Bladder microvascular endothelial cell (primary cell): ENCODE measurements at places on chromosomes 4 and X. TPM values are rescaled to one million over a fixed set of nuclear protein-coding genes. Genes with fewer than 3 reads are reported as not detected.

Gene CFAP99
- total RNA-seq: 0.16 TPM in 1 of 2 replicates, not detected in the other

Gene UGT2B15
- not detected in 2 replicates for total RNA-seq

Gene KDR
- 209 and 260 TPM in 2 replicates for total RNA-seq

Gene SSR4
- 112 and 142 TPM in 2 replicates for total RNA-seq

Gene LANCL3
- 0.16 and 0.25 TPM in 2 replicates for total RNA-seq

Gene DMRTC1B
- total RNA-seq: not detected in 2 replicates

Gene GAGE12F
- total RNA-seq: not detected in 2 replicates

Gene SMR3B
- total RNA-seq: not detected in 2 replicates

Gene SLC4A4
- total RNA-seq: under 0.01 TPM in 2 replicates

Gene SERTM2
- total RNA-seq: not detected in 2 replicates

Gene ADH5
- 71.9 and 78.2 TPM in 2 replicates for total RNA-seq

Gene KLB
- 0.06 TPM in 1 of 2 replicates, not detected in the other for total RNA-seq

Gene GATA1
- total RNA-seq: not detected in 2 replicates

Gene RRH
- 0.06 TPM in 1 of 2 replicates, not detected in the other for total RNA-seq
